Aorta (tissue), 5 donors: ENCODE measurements at places on chromosomes 2 and 18. TPM values are rescaled to one million over a fixed set of nuclear protein-coding genes. Genes with fewer than 3 reads are reported as not detected.

Gene NPAS2
- polyA plus RNA-seq, result 12.6 TPM

Gene WNT6
- polyA plus RNA-seq, result not detected

Gene MC5R
- polyA plus RNA-seq, result not detected

Gene TMEM247
- not detected for polyA plus RNA-seq

Gene TLX2
- polyA plus RNA-seq, result not detected

Gene KLHL41
- 0.25 TPM for polyA plus RNA-seq

Gene SLC30A3
- polyA plus RNA-seq, result 20.2 TPM

DNA sequence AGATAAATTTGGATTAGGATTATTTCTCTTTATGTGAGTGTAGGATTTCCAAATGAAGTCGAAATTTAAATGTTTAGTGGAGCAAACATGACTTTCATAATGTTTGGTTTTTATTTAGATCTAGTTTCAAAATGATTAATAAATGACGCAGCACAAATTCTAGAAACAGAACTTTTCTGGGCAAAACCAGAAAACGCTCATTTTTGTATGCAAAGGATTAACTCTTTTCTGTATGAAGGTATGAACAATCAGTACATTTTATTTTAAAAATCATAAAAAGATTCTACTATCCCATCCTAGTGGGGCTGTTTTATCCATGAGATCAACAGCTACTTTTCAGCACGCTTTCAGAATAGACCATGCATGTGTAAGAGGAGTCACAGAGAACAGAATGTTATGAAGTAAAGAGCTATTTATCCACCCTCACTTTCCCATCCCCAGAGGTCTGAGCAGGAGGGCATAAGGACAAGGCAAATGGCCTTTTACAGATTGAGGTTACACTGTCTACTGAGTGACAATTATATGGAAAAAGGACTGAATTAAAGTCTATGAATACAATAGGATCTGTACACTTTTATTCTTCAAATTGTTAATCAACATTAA is 270.8 kb downstream of the ZEB2 start:
- H3K4me1 ChIP-seq, result no peaks in the 10 kb centered on the region
- DNase-seq, result no peak
- H3K27me3 ChIP-seq, result no peaks in the 10 kb centered on the region

- H3K4me1 ChIP-seq, result no peaks in the 10 kb centered on the region
- H3K4me3 ChIP-seq, result no peak overlapping the region
- H3K36me3 ChIP-seq, result no peaks in the 10 kb centered on the region
- no peak for DNase-seq
- no peak overlapping the region for H3K27ac ChIP-seq
Measured at GRCh38 chr2:128234613-128235012, 84.1 kb downstream of the HS6ST1 start.

DNA sequence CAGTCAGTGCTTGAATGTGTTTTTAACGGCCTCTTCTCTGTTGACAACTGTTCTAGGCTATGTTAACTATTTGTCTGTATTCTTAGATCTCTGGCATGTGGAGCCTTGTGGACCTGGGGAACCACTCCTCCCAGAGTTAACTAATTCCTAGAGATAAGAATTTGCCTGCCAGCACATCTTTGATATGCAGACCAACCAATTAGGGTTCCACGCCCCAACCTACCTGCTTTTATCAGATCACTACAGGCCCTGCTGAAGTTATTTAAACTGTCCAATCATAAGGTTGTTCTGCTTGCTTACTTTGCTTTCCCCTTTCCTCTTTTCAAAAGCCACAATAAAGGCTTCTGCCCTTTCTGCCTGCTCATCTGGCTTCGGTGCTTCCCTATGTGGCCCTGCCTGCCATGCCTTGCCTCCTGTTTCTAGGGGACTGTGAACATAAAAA is 8.5 kb upstream of the CYBRD1 start:
- no peaks in the 10 kb centered on the region for H3K27me3 ChIP-seq
- no peak overlapping the region for H3K4me3 ChIP-seq
- H3K36me3 ChIP-seq, result no peaks in the 10 kb centered on the region
- no peaks in the 10 kb centered on the region for H3K4me1 ChIP-seq

GRCh38 chr18:3874581-3874980 is 424.6 kb downstream of the TGIF1 start:
- H3K4me3 ChIP-seq, result no peak overlapping the region
- no peaks in the 10 kb centered on the region for H3K36me3 ChIP-seq
- no peaks in the 10 kb centered on the region for H3K27me3 ChIP-seq
- DNase-seq, result no peak
- H3K4me1 ChIP-seq, result no peaks in the 10 kb centered on the region

DNA sequence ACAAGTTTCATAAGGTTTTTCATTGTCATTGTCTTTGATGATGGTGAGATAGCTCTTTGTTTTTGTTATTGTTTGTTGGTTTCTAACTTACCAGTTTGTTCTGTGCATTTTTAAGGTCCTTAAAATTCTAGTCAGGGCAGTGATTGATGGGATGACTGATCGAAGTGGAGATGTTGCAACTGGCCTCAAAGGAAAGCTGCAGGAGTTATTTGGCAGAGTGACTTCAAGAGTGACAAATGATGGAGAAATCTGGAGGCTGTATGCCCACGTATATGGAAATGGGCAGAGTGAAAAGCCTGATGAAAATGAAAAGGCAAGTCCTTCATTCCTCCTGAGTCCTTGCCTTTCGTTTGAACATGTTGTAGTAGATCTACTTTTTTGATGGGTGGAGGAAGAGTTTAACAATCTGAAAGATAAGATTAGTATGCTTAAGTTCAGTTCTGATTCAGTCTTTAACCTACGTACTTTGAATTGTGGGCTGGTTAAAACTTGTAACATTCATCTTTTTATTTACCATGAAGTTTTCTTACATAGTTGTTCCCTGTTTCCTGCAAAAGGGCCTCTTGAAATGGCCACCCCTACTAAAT is 135.8 kb upstream of the LTBP1 start:
- H3K36me3 ChIP-seq, result peaks cover 3% of the 10 kb centered on the region
- no peaks in the 10 kb centered on the region for H3K4me1 ChIP-seq
- no peak overlapping the region for H3K4me3 ChIP-seq
- H3K27ac ChIP-seq, result no peak overlapping the region
- DNase-seq, result no peak
- H3K27me3 ChIP-seq, result no peaks in the 10 kb centered on the region

DNA sequence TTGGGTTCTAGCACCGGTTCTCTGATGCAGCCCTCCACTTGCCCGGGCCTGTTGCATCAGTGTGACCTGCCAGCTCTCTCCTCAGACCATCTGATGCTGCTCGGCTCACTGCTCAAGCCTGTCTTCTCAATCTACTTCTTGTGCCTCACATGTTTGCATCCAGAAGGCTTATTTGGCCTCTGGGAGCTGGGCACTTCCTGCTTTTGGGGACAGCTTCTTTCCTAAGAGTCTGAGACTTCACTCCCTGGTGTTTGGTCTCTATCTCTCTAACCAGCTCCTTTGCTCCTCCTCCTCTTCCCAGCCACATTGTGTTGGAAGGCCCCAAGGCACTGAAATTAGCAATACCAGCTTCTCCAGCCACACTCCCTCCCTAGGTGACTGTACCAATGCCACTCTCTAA is 212.8 kb downstream of the CDCA7 start:
- no peak overlapping the region for H3K4me3 ChIP-seq
- no peaks in the 10 kb centered on the region for H3K4me1 ChIP-seq
- no peaks in the 10 kb centered on the region for H3K36me3 ChIP-seq
- no peak overlapping the region for H3K27ac ChIP-seq

DNA sequence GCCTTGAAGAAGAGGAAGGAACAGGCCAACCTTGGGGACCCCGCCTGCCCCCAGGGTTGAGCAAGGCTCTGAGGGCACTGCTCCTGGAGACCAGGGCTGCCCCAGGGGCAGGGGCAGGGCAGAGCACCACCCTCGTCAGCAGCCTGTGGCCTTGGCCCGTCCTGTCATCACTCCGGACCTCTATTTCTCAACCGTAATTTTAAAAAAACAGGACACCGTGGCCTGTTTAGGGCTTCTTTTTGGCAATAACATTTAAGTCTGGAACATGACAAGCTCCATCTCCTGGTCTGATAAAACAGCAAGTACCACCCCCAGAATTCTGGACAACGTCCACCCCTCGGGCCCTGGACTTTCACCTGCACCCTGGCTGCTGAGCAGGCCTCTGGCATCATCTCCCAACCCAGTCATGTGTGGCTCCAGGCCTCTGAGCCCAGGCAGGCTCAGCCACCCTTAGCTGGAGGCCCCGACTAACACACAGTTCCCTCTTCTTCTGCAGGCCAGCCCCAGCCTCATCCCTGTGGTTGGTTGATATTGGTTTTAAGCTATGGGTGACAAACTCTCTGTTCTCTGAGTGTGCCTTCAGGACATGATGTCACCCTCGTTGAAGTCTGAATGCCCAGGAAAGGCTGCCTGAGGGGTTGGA is 22.6 kb upstream of the ID2 start:
- DNase-seq, result no peak
- no peak overlapping the region for H3K27ac ChIP-seq
- no peaks in the 10 kb centered on the region for H3K27me3 ChIP-seq
- H3K4me3 ChIP-seq, result no peak overlapping the region
- H3K36me3 ChIP-seq, result no peaks in the 10 kb centered on the region
- no peaks in the 10 kb centered on the region for H3K4me1 ChIP-seq

DNA sequence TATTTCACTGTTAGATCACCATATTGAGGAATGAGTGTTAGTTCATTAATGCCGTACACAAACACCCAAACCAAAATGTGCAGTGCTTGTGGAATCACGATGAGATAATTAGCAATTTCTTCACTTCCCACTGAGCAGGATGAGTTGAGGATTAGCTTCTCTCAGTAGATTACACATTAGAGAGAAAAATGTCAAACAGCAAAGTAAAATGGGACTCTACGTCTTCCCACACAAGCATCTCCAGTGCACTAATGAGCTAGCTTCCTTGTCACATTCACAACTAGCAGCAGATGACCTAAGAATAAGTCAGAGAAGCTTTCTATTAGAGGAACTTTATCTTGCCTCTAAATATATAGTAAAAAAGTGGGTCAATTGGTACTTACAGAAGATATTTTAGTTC is 926.9 kb downstream of the TSN start:
- no peak overlapping the region for H3K4me3 ChIP-seq
- H3K27me3 ChIP-seq, result no peaks in the 10 kb centered on the region
- H3K4me1 ChIP-seq, result no peaks in the 10 kb centered on the region
- no peaks in the 10 kb centered on the region for H3K36me3 ChIP-seq

GRCh38 chr2:12291303-12291702 is 425.4 kb upstream of the TRIB2 start:
- H3K36me3 ChIP-seq, result no peaks in the 10 kb centered on the region
- H3K27ac ChIP-seq, result no peak overlapping the region

DNA sequence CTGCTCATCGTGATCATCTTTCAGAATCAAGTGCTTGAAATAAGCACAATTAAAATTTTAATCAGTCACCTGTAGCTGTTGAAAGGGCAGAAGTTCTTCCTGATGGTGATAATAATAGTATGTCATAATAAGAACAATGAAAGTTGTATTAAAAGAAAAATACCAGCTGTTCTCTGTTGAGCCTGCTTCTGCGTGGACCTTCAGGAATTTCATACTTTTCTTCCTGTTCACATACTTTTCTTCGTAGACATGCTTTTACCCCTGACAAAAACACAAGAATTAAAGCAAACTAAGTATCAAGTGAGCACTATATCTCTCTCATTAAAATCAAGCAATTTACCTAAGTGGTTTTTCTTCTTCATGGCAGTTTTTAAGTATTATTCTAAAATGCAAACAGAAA is 79.2 kb downstream of the BARD1 start:
- no peak overlapping the region for H3K4me3 ChIP-seq
- no peak for DNase-seq
- H3K27me3 ChIP-seq, result no peaks in the 10 kb centered on the region

- DNase-seq, result no peak
- no peaks in the 10 kb centered on the region for H3K27me3 ChIP-seq
- no peaks in the 10 kb centered on the region for H3K36me3 ChIP-seq
- H3K27ac ChIP-seq, result no peak overlapping the region
- H3K4me1 ChIP-seq, result no peaks in the 10 kb centered on the region
- no peak overlapping the region for H3K4me3 ChIP-seq
Measured at GRCh38 chr2:150697596-150697995, 210.1 kb upstream of the RND3 start.

GRCh38 chr18:1292167-1292566 is 387.5 kb downstream of the ADCYAP1 start:
- no peak overlapping the region for H3K27ac ChIP-seq
- H3K4me1 ChIP-seq, result no peaks in the 10 kb centered on the region
- no peaks in the 10 kb centered on the region for H3K36me3 ChIP-seq
- no peak overlapping the region for H3K4me3 ChIP-seq
- no peaks in the 10 kb centered on the region for H3K27me3 ChIP-seq

GRCh38 chr2:96895032-96895745 is 25.3 kb upstream of the SEMA4C start:
- H3K27me3 ChIP-seq, result no peaks in the 10 kb centered on the region
- no peak for DNase-seq

GRCh38 chr2:11578081-11578948 is 44.5 kb downstream of the GREB1 start:
- peak; percentile 65 for DNase-seq
- no peak overlapping the region for H3K4me3 ChIP-seq
- H3K27ac ChIP-seq, result no peak overlapping the region

GRCh38 chr18:3525870-3526420 is 76.0 kb downstream of the TGIF1 start:
- no peaks in the 10 kb centered on the region for H3K36me3 ChIP-seq
- no peak overlapping the region for H3K27ac ChIP-seq
- H3K4me1 ChIP-seq, result no peaks in the 10 kb centered on the region
- no peaks in the 10 kb centered on the region for H3K27me3 ChIP-seq
- DNase-seq, result no peak

- H3K4me1 ChIP-seq, result no peaks in the 10 kb centered on the region
- DNase-seq, result no peak
- H3K27ac ChIP-seq, result no peak overlapping the region
- H3K4me3 ChIP-seq, result no peak overlapping the region
Measured at GRCh38 chr2:579961-580360, 97.2 kb downstream of the TMEM18 start.

DNA sequence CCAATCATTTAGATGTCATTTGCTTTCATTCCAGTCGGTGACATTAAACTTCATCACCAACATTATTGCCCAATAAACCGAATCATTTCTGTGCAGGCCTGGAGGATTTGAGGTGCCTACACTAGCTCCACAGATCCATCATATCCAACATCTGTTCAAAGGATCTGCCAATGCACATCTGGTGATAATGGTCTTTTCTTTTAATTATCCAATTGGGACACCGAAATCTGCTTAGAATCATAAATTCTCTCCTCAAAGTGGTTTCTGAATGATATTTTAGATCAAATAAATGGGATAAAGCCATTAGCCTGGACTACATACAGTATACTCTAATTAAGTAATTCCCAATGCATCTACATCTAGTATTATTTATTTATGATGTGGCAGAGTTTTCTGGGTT is 85.6 kb downstream of the ABCA12 start:
- H3K36me3 ChIP-seq, result no peaks in the 10 kb centered on the region
- no peaks in the 10 kb centered on the region for H3K27me3 ChIP-seq
- H3K4me3 ChIP-seq, result no peak overlapping the region
- no peak for DNase-seq
- no peak overlapping the region for H3K27ac ChIP-seq

GRCh38 chr2:11389551-11390398 is 45.3 kb upstream of the ROCK2 start:
- no peak for DNase-seq
- H3K27ac ChIP-seq, result peak overlapping the region; percentile 30
- H3K36me3 ChIP-seq, result no peaks in the 10 kb centered on the region
- H3K4me1 ChIP-seq, result no peaks in the 10 kb centered on the region
- H3K27me3 ChIP-seq, result no peaks in the 10 kb centered on the region
- H3K4me3 ChIP-seq, result no peak overlapping the region
